Glutamatergic neuron (in vitro differentiated cells): ENCODE measurements at places on chromosomes 5 and 9. TPM values are rescaled to one million over a fixed set of nuclear protein-coding genes. Genes with fewer than 3 reads are reported as not detected.

The NPR3 gene
- total RNA-seq, result not detected

- DNase-seq, result no peak
Observed at GRCh38 chr9:27457445-27457844, 66.6 kb upstream of the IFNK start.

DNA sequence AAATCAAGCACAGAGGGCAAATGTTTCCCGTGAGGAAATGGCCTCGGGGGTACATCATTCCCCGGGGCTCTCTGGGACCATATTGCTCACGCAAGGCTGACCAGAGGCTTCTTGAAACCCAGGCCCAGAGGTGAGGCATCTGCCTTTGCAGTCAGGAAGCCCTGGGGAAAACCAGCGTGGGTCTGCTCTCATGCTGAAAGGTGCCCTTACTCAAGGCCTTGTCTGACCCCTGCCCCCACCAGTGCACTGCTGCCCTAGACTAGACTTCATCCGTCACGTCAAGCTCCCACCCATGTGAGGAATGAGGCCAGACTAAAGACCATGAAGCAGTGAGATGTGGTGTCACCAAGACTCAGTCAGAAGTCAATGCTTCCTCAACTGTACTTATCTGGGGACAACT is 66.1 kb downstream of the PAX5 start:
- DNase-seq, result no peak

DNA sequence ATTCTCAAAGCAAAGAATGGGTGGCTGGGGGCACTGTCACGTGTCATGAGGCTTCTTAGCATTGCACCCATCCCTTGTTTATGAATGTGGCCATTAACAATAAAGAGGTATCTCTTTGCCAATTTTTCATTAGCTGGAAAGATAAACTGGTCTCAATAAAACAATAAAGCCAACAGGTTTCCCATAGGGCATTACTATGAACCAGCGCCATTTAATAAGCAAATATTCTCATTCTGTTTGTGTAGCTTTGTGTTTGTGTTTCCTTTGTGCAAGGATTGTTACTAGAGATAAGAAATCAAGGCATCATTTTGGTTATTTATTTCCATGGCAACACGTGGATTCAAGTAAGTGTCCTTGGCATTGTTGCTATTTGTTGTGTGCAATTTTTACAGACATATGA is 37.6 kb upstream of the CAST start:
- no peak for DNase-seq

DNA sequence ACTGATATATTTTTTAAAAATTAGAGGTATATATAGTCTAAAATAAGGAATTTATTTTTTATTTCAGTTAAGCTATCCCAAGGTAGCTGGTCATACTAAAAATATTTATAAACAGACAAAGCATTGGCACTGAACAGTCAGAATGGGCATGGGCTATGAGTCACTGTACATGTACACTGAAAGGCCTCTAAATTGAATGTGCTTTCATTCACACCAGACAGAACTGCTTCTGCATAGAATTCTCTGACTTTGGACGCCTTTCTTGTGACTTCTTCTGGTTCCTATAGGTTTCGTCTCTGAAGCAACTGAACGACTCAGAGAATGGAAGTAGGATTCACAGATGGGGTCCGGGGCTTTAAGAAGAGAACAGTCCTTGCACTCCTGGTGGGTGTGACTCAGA is 394.8 kb upstream of the MEF2C start:
- no peak for DNase-seq
